ENCODE measurements at places on chromosomes 6 and 20. TPM values are rescaled to one million over a fixed set of nuclear protein-coding genes. Genes with fewer than 3 reads are reported as not detected.

DNA sequence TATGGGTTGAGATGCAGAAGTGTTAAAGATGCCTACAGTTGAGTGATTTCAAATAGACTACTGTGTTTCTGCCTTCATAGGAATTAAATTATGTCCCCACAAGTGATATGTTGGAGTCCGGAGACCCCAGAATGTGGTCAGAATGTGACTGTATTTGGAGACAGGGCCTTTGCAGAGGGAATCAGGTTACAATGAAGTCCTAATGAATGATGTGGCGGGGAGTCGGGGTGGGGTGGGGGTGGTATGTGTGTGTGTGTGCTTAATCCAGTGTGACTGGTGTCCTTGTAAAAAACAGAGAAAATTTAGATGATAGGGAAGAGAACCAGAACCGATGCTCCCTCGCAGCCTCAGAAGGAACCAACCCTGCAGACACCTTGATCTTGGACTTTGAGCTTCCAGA, 448.2 kb downstream of the QKI start:
- DNase-seq = no peak

DNA sequence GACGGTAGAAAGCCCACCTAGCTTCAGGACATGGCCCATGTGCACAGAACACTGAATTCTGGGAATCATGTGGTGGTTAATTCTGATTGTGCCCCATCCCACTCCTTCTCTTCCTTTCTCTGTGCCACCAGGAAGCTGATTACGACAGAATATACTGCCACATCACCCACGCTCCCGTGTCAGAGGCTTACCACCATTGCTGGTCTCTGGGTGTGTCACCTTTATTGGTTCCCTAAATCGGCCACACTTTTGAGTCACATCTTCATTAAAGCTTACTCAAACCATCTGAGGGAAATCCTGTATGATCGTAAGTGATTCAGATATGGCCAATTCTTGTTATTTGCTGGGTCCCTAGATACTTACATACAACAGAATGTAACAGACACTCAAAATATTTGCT, 3.1 kb downstream of the TRMT6 start:
- DNase-seq = no peak

DNA sequence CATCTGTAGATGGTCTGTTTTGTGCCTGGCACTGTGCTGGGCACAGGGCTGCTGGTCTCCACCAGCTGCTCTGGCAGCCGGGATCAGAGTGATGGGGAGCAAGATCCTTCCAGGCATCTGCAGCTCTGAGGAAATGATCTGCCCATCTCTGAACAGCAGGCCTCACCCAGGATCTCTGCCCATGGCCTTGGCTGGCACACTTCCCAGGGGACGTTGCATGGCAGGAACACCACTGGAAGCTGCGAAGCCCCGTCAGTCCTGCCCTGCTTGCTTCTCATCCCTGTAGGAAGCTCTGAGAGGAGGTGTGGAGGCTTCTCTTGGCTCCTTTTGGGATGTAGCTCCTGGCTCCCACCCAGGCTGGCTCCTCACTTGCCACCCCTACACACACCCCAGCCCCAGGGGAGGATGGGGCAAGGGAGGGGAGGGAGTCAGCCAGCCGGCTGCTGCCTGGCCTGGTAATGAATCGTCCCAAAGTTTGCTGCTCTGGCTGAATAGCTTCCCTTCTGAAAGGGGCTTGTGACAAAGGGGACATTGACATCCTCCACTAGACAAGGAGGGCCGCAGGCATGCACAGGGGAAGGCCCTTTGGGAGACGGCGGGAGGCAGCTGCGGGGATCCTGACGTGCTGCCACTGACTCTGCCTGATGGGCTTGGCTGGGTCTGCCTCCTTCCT, 108.9 kb downstream of the VEGFA start:
- DNase-seq = no peak

- no peak for DNase-seq
Observed at GRCh38 chr6:122697458-122697857, 82.1 kb upstream of the FABP7 start.

- DNase-seq = no peak
Observed at GRCh38 chr20:6504826-6505225, 262.7 kb upstream of the BMP2 start.

GRCh38 chr6:21734204-21734603, 140.7 kb downstream of the SOX4 start:
- no peak for DNase-seq

GRCh38 chr20:17651760-17652388, 30.2 kb downstream of the RRBP1 start:
- no peak for DNase-seq

- no peak for DNase-seq
Observed at GRCh38 chr20:54645445-54646155, 170.2 kb downstream of the DOK5 start.

- DNase-seq = no peak
Observed at GRCh38 chr6:47679322-47679906, 19.0 kb upstream of the ADGRF4 start.

- DNase-seq = no peak
Observed at GRCh38 chr6:35370785-35371493, 28.6 kb downstream of the PPARD start.

GRCh38 chr6:38391206-38391605, 248.5 kb downstream of the BTBD9 start:
- no peak for DNase-seq

Gene PTCRA
- not detected for total RNA-seq

Gene CLPSL1
- not detected for total RNA-seq

Gene BPIFB4
- not detected for total RNA-seq

Gene MYH7B
- total RNA-seq = 0.42 TPM

Gene BPIFA1
- not detected for total RNA-seq

Gene RIPPLY2
- not detected for total RNA-seq

Gene OOEP
- not detected for total RNA-seq

Gene ABHD16B
- not detected for total RNA-seq

Gene HM13
- total RNA-seq = 118 TPM

Gene NOX3
- not detected for total RNA-seq

Measured in posterior vena cava (tissue), 2 donors.